Effector CD4-positive, alpha-beta T cell (primary cell): ENCODE measurements at places on chromosomes 6 and 20.

- DNase-seq = no peak
Observed at GRCh38 chr6:44177691-44178423, 19.2 kb downstream of the CAPN11 start.

DNA sequence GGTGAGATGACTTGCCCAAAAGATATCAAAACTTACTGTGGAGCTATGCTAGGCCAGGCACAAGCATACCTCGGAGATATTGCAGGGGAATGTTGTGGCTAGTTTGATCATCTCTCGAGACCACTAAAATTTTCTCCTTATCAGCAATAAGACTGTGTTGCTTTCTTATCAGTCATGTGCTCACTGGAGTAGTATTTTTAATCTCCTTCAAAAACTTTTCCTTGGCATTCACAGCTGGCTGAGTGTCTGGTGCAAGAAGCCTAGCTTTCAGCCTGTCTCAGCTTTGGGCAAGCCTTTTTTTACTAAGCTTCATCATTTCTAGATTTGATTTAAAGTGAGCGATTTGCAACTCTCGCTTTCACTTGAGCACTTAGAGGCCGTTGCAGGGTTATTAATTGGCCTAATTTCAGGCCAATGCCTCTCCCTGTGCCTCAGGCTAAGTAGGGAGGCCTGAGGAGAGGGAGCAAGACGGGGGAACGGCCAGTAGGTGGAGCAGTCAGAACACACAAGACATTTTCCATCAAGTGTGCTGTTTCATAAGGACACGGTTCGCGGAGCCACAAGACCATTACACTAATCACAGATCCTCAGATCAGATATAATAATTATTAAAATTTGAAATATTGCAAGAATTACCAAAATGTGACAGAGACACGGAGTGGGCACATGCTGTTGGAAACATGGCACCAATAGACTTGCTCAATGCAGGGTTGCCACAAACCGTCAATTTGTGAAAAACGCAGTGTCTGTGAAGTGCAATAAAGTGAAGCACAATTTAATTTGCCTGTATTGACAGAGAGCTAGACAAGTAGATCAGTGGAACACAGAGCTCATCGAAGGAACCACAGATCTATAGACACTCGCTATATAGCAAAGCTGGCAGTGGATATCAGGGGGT, 106.8 kb upstream of the SIRPG start:
- DNase-seq = peak; percentile 23

DNA sequence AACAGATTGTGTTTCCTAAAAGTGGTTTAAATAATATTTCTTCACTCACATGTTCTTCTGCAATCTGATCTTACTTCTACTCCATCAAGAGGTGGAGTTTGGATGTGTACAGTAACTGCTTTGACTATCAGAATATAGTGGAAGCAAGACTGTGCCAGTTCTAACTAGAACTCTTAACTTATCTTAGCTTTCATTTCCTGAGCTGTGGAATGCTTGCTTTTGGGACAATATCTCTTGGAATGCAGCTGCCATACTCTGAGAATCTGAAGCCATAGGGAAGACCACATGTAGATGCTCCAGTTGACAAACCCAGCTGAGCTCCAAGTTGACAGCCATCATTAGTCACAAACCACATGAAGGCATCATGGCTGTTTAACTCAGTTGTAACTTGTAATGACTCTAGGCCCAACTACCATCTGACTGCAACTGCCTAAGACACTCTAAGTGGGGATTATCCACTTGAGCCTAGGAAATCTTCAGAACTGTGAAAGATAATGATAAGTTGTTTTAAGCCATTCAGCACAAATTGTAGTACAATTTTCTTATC, 40.8 kb upstream of the MAN1A1 start:
- DNase-seq = no peak

- DNase-seq = no peak
Observed at GRCh38 chr6:150636808-150637207, 37.1 kb downstream of the PLEKHG1 start.

GRCh38 chr6:132490024-132490423, 22.9 kb downstream of the STX7 start:
- DNase-seq = no peak

DNA sequence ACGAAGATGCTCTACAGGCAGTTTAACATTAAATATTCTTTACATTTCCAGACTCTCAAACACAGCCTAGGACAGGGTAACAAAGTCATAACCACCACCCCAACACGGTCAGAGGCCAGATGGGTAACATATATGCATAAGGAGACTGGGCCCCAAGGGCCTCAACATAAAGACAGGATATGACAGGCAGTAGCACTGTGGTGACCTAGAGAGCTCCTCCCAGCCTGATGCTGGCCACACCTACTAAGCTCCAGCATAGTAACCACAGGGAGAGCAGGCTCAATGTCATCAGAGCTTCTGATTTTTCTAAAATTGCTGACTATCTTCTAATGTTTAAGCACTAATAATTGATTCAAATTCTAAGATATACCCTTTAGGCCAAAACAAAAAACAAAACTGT, 21.7 kb downstream of the SMLR1 start:
- DNase-seq = no peak
